SJSA1 (cell line): ENCODE measurements at places on chromosomes 2 and 18. TPM values are rescaled to one million over a fixed set of nuclear protein-coding genes. Genes with fewer than 3 reads are reported as not detected.

- DNase-seq: no peak
Measured at GRCh38 chr2:78677774-78678173, 347.7 kb upstream of the REG3G start.

- peak; percentile 86 for DNase-seq
Measured at GRCh38 chr18:8730080-8730827, 24.9 kb downstream of the MTCL1 start.

- DNase-seq: no peak
Measured at GRCh38 chr2:40034198-40034597, 255.1 kb upstream of the THUMPD2 start.

- DNase-seq: no peak
Measured at GRCh38 chr18:28030458-28030857, 146.5 kb downstream of the CDH2 start.

DNA sequence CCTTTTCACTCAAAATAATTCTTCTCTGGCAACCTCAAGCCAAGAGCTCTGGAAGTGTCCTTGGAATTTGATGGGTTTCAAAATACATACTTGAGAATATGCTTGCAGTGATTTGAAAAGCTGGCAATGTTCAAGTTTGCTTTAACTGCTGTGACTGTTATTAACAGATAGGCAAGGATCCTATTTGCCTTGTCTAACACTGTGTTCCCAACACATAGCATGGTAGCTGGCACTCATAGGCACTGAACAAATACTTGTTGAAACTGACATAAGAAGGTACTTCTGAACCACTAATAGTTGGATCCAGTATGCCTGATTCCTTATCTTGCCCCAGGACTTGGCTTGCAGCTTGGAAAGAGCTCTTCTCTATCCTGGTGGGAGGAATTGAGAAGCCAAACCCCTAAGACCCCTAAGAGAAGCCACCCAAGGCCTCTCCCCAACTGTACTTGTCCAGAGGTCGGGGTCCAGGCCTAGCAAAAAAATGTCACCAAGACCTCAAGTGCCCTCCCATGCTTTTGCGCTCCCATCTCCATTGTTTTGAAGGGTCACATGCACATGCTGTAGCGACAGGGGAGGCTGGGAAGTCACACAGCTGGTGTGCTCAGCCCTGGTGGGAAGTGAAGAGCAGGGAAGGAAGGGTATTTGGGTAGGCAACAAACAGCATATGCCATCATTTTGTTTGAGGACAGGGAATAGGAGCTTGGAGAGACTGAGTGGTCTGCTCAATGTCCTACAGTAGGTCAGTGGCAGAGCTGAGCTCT lies 118.4 kb upstream of the HAAO start:
- DNase-seq: no peak

- no peak for DNase-seq
Measured at GRCh38 chr2:190481339-190481738, 53.2 kb downstream of the NEMP2 start.

ZDBF2 gene
- total RNA-seq: 15.2 and 16.8 TPM in 2 replicates

GTF3C2 gene
- total RNA-seq: 36.2 and 46.4 TPM in 2 replicates

NEURL3 gene
- total RNA-seq: not detected in 2 replicates

TMEM169 gene
- 0.19 and 0.84 TPM in 2 replicates for total RNA-seq

CROCC2 gene
- not detected in 2 replicates for total RNA-seq
